ENCODE measurements at places on chromosomes 5 and 9.

DNA sequence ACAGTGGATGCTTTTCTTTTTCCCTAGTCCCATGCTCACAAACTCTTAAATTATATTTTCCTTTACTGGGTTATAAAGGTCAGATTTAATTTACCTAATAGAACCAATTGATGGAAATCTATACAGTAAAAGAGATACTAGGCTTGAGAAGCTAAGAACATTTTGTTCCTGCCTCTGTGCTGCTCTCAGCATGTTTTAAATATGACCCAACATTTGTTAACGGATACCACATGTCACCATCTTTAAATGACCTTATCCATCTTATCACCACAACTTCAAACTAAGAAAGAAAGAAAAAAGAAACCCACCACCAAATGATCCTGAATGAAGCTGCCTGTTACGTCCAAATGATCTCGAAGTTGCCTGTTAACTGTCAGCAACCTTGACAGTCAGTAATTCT, 334.7 kb upstream of the ZNF608 start:
- no peak for DNase-seq

DNA sequence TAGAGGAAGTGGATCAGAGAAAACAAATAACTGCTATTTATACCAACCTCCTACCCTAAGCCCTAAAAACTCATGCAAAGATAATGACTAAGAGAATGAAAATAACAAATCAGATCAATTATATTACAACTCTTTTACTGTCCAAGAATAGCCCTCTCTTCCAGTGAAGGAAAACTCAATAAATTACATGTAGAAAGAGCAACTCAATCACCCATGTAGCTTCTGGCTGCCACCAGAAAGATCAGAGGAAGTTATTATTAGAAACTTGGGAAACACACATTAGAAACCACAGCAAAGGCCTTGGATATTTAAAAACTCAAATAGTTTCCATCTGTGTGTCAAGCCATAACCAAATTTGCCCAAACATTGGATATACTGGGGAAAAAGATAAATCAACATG, 134.0 kb upstream of the TARS1 start:
- DNase-seq: no peak

GRCh38 chr9:104853159-104853558, 74.8 kb downstream of the ABCA1 start:
- no peak for DNase-seq

DNA sequence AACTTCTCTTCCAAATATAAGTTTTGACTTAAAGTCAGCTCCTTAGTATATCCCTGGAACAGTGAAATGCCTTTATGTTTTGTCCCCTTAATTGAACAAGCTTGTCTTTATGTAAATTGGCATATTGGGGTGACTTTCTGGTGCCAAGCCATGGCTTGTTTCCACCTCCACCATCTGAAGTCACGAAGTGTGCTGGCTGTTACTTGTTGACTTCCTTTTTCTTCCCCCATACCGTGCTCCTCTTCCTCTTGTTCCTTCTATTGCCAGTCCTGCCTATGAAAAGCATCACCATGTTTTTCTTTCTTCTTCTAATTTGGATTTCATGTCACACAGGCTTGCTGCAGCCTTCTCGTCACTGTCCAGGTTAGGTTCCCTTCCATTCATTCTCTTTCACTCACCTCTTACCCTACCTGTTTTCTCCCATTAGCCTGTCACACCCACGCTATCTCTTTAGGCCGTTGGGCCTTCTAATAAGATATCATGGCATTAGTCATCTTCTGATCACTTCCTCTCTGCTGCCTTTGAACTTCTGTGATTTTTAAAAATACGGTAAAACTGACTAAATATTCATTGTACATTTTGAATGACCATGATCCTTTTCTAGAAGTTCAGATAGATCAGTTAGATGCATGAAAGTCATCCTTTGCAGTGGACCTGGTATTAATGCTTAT, 48.1 kb downstream of the IQGAP2 start:
- DNase-seq: no peak

DNA sequence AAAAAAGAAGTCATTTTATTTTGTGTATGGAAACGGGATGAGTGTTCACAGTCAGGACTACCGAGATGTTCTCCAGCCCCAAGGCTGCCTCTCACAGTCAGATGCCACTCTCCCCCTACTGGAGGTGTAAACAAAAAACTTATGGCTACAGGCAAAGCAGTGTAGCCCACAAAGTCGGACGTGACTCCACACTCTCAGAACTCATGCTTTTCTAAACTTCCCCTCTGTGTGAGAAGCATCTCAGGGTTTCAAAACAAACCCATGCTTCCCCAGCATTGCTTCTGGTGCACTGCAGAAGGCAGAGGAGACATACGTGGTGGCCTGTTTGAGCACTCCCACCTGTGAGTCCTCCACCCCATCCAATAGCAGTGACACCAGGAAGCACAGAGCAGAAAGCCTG, 580.3 kb downstream of the BNC2 start:
- DNase-seq: no peak

GRCh38 chr5:77087484-77088261, 588 bp upstream of the ZBED3 start:
- no peak for DNase-seq

- no peak for DNase-seq
Measured at GRCh38 chr5:34012791-34013190, 4.9 kb upstream of the AMACR start.

DNA sequence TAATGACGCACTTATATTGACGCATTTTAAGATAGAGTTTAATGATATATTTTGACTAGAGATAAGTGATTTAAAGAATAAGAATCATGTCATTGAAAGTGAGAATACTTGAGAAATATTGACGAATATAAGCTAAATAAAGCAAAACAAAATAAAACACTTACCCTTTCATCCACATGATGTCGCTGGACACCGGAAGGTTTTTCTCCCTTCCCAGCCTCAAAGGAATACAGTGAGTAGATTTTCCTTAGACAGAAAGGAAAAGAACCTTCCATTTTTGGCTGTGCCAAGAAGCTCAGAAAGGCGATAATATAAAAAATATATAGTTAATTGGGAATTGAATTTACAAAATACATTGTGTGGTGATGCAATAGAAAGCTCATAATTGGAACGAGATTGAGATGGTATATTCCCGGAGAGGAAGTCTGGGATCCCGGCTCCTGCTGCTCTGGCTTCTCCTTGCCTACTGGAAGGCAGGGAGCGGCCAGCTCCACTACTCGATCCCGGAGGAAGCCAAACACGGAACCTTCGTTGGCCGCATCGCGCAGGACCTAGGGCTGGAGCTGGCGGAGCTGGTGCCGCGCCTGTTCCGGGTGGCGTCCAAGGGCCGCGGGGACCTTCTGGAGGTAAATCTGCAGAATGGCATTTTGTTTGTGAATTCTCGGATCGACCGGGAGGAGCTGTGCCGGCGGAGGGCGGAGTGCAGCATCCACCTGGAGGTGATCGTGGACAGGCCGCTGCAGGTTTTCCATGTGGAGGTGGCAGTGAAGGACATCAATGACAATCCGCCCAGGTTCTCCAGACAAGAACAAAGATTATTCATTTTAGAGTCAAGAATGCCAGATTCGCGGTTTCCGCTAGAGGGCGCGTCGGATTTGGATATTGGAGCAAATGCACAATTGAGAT, at the start of gene PCDHA5:
PCDHA5 (plus strand) TSS at position 239 of the 906 bp plus-strand sequence.
- DNase-seq: no peak

- no peak for DNase-seq
Measured at GRCh38 chr5:99243111-99243510, 314.3 kb upstream of the CHD1 start.

GRCh38 chr5:172493002-172493401, 38.7 kb upstream of the SH3PXD2B start:
- no peak for DNase-seq

DNA sequence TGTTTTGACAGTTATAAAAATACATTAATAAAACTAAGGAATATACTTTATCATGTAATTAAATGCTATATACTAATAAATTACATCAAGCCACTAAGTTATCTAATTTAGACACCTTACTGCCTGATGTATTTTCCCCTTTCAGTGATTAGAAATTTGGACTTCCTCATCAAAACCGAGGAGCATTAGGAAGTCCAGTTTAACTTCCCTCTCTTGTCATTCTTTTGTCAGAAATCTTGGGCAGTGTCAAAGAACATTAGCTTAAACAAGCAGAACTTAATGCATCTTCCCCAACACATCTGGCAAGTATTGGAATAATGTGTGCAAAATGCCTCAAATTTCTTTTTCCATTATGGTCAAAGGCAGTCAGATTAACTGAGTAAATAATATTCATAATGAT, 81.6 kb downstream of the PLPP1 start:
- DNase-seq: no peak

DNA sequence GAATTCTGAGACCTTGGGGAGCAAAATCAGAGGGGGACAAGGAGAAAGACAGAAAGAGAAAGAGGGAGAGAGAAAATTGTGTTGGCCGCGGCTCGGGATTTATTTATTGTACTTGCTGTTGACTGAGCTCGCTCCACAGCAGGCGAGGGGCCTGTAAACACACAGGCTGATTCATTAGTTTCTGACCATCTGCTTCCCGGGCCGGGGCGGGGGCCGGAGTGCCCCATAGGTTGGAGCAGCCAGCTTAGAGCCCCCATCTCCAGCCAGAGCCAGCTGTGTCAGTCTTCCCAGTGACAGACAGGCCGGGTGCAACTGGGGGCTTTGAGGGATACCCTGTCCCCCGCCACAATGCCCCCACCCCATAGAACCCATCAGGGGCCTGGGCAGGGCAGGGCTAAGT, 30.9 kb downstream of the NTNG2 start:
- no peak for DNase-seq

DNA sequence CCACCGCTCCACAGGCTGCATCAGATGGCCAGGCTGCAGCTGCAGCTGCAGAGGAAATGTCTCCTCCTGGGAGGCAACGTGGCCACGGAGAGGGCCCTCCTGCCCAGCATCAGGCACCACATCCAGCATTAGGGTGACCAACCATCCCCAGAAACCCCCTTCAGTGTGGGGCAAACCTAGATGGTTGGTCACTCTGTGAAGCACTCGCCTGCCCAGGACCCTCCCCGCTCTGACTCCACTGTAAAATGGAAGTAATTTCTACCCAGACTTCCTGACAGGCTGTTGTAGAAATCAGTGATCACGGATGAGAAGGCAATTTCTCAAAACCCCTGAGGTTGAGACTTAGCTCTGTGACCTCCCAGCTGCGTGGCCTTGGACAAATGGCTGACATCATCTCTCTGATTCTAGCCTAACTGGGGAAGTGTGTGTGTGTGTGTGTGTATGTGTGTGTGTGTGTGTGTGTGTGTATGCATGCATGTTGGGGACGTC, 31.6 kb downstream of the B4GALT1 start:
- DNase-seq: no peak

DNA sequence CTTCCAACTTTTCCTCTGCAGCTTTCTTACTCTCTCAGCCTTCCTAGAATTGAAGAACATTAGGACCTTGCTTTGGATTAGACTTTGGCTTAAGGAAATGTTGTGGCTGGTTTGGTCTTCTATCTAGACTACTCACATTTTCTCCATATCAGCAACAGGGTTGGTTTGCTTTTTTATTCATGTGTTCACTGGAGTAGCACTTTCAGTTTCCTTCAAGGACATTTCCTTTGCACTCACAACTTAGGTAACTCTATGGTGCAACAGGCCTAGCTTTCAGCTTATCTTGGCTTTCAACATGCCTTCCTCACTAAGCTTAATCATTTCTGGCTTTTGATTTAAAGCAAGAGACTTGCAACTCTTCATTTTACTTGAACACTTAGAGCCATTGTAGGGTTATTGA, 153.1 kb downstream of the CCDC192 start:
- no peak for DNase-seq

DNA sequence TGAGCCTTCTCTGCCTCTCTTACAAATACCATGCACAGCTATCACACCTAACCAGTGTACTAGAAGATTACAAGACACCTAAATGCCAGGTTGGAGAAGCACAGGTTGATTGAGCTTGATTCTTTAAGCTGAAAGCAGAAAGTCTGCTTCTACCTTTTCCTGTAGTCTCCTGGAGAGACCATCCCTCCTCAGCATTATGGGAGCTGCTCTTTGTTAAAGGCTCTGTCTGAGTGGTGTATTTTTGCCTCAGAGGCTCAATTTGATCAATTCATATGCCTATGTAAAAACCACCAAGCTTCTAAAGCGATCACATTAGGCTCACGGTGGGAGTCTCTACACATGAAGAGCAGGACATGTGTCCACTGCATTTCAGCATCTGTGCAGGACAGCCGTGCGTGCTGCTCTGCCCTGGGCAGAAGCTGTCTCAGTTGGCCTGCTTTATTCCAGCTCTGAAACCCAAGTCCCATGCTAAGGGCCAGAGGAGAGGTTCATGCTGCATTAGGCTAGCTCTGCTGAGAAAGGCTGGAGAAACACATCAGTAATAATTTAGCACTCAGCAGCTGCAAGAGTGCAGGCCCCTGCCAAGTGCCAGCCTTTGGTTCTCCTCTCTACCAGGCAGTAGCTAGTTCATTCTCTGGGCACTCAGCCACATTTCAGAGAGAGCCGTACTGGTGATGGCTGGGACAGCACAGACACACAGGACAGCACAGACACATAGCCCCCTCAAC, 41.7 kb downstream of the TMEM167A start:
- no peak for DNase-seq

GRCh38 chr5:63247651-63248050, 669.0 kb downstream of the LRRC70 start:
- no peak for DNase-seq

DNA sequence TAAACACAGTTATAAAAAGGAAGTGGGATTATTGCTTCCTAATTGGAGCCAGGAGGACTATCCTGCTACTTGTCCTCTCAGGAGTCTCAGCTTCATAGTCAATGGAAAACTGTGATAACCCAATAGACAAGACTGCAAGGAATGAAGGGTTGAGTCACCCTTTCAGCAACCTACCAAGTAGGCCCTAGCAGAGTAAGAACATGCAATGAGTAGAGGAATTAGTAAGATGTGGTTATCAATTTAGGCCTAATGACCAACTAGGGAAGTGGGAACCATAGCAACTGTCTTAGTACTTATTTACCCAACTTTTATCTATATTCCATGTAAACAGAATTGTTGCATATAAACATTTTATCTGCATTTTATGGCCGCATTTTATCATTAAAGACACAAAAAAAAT, 310.1 kb downstream of the RFX3 start:
- DNase-seq: no peak

DNA sequence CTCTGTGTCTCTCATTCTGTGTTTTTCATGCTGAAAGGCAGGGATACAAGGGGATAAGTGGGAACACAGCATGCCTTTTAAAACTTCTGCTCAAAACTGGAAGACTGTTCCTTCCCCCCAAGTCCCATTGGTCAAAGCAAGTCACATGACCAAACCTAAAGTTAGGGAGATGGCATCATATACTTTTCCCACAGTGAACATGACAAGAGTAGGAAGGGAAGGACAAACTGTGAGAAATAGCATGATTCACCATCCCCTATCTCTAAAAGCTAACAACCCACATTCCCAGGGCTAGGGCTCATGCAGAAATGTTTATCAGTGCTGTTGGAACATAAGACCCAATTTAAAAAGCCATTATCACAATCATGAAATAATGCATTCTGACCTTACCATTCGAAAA, 24.2 kb upstream of the SHISAL2B start:
- no peak for DNase-seq

GRCh38 chr9:129026442-129027223, 1.5 kb downstream of the SH3GLB2 start:
- peak; percentile 47 for DNase-seq

- no peak for DNase-seq
Measured at GRCh38 chr9:91937727-91938126, 12.3 kb downstream of the ROR2 start.

DNA sequence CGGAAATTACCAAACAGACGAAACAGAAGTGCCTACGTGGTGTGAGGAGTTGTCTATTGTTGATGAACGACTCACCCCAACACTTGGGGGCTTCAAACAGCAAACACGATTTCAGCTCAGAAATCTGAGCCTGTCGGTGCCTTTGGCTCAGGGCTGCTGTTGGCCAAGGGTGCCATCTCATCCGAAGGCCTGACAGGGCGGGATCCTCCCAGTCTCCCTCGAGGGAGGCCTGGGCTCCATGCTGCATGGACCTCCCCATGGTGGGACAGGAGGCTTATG, 1.3 kb downstream of the LRRC14B start:
- no peak for DNase-seq

Measured in NCI-H510A treated with DMSO at 0.1 percent for 48 hours (cell line).